ENCODE measurements at places on chromosomes 6 and 20.

DNA sequence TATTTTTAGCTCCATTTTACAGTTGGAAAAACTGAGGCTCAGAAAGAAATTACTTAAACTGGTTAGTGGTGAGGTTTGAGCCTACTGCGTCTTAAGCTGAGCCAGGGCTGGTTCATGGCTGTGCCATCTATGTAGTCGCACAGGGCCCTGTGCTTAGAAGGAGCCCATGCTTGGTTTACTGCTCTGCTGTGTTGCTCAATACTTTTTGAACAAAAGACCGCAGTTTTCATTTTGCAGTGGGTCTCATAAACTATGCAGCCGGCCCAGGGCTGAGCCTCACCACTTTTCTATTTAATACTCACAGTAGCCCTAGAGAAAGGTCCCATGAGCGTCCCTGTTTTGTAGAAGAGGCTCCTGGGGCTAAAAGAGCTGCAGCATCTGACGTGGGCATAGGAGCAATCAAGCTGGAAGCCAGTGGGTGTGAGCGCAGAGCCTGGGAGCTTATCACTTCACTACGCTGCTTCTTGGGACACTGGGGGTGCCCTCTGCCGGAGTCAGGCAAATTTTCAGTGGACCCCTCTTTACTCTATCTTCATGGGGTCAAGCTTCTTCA lies 501 bp downstream of the SIRPB2 start:
- no peak for DNase-seq

GRCh38 chr6:46014511-46015118 lies 1.0 kb downstream of the CLIC5 start:
- no peak for DNase-seq

- DNase-seq: no peak
Measured at GRCh38 chr6:148701375-148701774, 45.5 kb upstream of the UST start.

DNA sequence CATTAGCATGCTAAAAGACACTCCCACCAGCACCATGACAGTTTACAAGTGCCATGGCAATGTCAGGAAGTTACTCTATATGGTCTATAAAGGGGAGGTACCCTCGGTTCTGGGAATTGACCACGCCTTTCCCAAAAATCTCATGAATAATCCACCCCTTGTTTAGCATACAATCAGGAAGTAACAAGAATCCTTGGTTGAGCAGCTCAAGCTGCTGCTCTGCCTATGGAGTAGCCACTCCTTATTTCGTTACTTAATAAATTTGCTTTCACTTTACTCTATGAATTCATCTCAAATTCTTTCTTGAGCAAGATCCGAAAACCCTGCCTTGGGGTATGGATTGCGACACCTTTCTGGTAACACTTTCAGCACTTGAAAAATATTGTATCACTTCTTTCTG lies 243.0 kb downstream of the BMP2 start:
- no peak for DNase-seq

DNA sequence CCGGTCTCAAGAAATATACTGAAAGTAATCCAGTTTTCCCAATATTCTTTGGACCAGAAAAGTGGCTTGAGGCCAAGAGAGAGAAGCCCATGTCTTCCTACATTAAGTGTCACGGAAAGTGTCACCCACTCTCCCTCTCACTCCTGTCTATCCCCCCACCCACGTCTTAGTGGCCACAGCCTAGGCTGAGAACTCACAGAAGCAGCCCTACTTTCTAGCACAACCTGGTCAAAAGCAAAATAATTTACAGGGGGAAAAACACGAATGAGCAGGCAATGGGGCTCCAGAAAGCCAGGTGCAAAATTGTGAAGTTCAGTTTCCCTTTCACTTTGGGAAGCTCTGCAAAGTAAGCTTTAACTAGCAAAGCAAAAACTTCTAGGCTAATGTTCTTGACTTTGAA lies 118.0 kb downstream of the OPRM1 start:
- DNase-seq: no peak

GRCh38 chr6:30568245-30568644 lies 3.0 kb upstream of the ABCF1 start:
- DNase-seq: no peak

GRCh38 chr20:37345339-37346235 lies at the start of gene SRC:
TSS of gene SRC (plus strand) at chr20:37346140. CDS start at chr20:37384154, 38,014 bp downstream.
- peak; percentile 86 for DNase-seq

DNA sequence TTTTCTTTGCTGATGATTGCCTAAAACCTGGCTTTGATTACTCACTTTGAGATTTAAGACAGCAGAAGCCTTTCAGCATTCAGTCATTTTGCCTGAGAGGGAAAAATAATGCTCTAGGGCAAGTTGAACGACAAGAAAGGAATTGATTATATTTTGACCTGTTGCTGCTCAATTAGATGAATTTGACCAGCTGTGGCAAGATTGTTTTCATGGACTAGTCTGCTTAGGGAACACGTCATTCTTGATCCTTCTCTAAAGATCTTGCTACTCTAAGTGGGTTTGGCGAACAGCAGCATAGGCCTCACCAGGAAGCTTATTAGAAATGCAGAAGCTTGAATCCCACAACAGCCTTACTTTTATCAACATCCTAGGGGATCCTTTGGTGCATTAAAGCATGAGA lies 59.7 kb upstream of the PHACTR1 start:
- no peak for DNase-seq

- DNase-seq: no peak
Measured at GRCh38 chr6:46849361-46849690, 56.1 kb downstream of the MEP1A start.

DNA sequence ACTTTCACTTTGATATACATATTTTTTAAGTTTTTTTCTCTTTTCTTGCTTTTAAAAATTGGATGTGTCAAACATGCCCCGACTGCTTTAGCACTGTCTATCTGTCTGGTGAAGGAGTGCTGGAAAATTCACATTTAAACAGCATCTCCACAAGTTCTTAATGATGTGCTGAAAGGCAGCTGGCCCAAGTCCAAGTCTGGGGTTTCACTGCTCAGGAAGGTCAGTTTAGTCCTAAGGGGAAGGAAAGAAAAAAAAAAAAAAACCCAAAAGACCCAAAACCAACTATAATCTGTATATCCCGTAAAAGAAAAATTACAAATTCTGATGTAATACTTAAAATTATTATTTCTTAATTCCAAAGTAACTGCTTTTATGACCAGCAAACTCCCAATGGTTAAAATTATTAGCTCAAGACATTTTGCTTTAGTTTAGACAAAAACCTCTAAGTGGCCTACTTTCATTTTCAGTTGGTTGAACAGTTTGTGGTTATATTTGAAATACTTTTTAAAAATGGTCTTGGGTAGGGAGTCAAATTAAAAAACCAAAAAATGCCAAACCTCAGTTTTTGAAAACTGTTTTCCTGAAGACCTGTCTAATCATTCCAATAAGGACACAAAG lies 79.5 kb upstream of the PREP start:
- peak; percentile 11 for DNase-seq

GRCh38 chr20:46939031-46939965 lies 44.7 kb downstream of the EYA2 start:
- peak; percentile 56 for DNase-seq

DNA sequence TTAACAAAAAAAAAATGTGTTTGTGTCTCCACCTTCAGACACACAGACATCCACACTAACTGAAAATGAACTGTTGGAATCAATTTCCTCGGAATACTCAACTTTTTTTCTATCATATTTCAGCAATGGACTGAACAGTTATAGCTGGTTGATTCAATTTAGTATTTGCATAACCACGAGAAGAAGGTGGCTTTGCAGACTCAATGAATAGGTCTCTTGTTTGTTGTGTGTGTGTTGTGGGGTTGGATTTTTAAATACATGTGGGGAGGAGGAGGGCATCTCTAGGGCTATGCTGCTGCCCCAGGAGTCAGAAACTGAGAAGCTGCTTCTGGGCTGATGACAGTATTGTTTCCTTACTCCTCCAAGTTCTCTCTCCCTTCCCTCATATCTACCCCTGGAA lies 28.7 kb downstream of the TFAP2A start:
- no peak for DNase-seq
